ENCODE measurements at places on chromosomes 3 and 15. TPM values are rescaled to one million over a fixed set of nuclear protein-coding genes. Genes with fewer than 3 reads are reported as not detected.

C3orf49 gene
- not detected for total RNA-seq

SAMMSON gene
- not detected for total RNA-seq

ATP6V1A gene
- total RNA-seq: 51.6 TPM

TM2D3 gene
- total RNA-seq: 26.2 TPM

GRCh38 chr3:122615303-122615702 is 37.9 kb downstream of the PARP15 start:
- DNase-seq: no peak
- H3K36me3 ChIP-seq: no peaks in the 10 kb centered on the region
- no peaks in the 10 kb centered on the region for H3K4me1 ChIP-seq
- H3K27me3 ChIP-seq: peaks cover 14% of the 10 kb centered on the region

DNA sequence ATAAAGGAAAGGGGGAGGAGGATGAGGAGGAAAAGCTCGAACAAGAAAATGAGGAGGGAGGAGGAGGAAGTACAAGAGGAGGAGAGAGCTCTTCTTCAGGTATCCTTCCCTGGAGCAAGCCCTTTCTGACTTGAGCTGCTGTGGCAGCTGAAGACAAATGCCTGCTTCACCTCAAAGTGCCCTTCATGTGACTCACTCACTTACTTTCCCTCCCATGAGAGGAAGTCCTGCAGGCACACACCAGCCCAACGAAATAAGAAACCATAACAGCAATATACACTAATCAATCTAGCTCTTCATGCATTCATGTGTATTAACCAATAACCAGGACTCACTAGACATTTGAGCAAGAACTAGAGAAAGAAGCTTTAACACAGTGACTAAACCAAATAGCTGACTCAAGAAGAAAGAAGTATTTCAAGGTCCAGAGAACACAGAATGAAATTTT is 251.9 kb downstream of the IGSF11 start:
- no peaks in the 10 kb centered on the region for H3K36me3 ChIP-seq
- H3K27ac ChIP-seq: no peak overlapping the region
- no peaks in the 10 kb centered on the region for H3K27me3 ChIP-seq
- peaks cover 14% of the 10 kb centered on the region for H3K4me1 ChIP-seq
- no peak overlapping the region for H3K4me3 ChIP-seq

GRCh38 chr3:160757233-160758106 is 1.4 kb downstream of the PPM1L start:
- no peak overlapping the region for H3K27ac ChIP-seq
- H3K4me1 ChIP-seq: peaks cover 13% of the 10 kb centered on the region
- DNase-seq: no peak
- H3K4me3 ChIP-seq: peak overlapping the region; percentile 95
- no peaks in the 10 kb centered on the region for H3K27me3 ChIP-seq

DNA sequence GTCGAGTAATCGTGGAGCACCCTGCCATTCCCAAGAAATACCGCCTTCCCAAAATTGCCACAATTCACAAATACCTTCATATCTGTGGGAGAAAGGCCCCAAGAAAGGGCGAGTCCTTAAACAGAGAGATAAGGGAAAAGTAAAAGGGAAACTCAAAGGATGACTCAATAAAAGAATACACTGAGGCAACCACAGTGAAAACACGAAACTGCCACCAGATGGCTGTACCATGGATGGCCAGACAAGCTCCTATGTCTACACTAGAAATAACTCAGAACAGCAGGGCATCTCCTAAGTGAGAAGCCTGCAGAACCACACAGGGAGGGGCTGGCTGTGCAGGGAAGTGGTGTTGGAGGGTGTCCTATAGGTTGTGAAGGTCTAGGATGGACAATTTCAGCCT is 25.0 kb downstream of the SRGAP3 start:
- no peak overlapping the region for H3K27ac ChIP-seq
- peak; percentile 9 for DNase-seq
- H3K36me3 ChIP-seq: peaks cover 7% of the 10 kb centered on the region
- no peaks in the 10 kb centered on the region for H3K27me3 ChIP-seq
- peaks cover 9% of the 10 kb centered on the region for H3K4me1 ChIP-seq

GRCh38 chr15:96870580-96870979 is 540.1 kb downstream of the NR2F2 start:
- peaks cover 9% of the 10 kb centered on the region for H3K4me1 ChIP-seq
- no peak for DNase-seq

DNA sequence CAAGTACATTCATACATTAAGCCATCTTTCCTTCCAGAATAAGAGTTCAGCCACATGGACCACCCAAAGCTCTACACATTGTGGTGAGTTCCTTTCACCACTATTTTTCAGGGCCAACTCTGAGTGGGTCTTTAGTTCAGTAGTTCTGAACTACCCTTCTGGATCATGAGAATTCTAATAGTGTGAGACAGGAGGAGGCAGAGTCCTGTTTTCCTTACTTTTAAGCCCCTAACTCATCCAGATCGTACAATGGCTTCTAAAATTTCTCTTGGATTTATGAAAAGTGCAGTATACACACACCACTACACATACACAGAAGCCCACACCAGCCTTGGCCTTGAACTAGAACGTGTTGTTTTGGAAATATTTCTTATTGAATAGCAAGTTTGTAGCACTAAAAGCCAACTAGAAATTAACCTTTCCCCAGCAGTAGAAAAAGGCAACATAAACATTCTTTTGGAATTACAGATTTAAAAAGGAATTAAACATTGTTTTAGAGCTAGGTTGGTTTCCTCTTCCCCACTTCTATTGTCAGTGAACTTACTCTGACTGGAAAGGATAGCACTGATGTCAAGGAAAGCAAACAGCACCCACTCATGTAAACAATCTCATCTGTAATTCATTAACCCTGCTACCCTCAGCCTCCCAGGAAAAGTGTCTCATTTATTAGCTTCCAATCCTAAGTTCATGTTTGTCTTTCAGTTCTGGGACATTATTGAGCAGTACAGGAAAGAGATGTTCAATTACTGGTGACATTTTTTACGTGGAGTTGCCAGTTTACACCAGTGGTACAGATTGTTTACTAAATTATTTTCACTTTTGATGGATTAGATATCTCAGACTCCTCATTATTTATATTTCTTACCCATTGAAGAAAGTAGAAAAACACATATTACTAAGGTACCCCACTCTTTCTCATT is 95.7 kb upstream of the AGTR1 start:
- H3K4me1 ChIP-seq: no peaks in the 10 kb centered on the region
- H3K4me3 ChIP-seq: no peak overlapping the region
- no peak overlapping the region for H3K27ac ChIP-seq
- H3K27me3 ChIP-seq: peaks cover 52% of the 10 kb centered on the region
- H3K36me3 ChIP-seq: no peaks in the 10 kb centered on the region
